ENCODE measurements at places on chromosomes 13 and 19.
A peak's percentile ranks its signal among the peaks of the same experiment; 100 is the strongest.

DNA sequence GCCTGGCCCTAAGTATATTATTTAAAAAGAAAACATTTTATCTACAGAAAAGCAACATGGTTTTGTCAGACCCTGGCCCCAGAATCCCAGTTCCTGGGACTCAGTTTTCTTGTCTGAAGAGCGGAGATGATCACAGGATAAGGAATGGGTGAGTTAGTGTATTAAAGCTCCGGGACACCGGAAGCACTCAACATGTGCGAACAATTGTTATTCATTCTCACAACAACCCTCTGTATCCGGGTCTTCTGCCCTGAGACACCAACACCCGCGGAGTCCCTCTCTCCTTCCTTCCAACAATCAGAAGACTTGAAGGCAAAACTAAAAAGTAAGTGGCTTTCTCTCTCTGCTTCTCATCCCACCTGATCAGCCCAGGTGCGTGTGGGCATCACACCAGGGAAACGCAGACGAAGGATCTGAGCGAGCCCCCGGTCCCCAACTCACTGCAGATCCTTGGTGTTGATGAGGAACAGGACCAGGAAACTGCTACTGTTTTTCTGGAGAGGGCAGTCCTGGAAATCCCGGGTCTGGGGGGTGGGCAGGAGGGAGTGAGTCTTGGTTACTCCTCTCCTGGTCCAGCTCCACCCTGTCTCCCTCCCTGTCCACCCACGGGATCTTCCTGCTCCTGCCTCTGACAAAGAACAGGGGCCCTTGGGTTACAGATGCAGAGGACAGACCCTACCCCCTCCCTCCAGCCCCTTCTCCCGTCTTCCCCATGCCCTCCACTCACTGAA is 2.0 kb downstream of the GPR108 start:
- no peak for DNase-seq

DNA sequence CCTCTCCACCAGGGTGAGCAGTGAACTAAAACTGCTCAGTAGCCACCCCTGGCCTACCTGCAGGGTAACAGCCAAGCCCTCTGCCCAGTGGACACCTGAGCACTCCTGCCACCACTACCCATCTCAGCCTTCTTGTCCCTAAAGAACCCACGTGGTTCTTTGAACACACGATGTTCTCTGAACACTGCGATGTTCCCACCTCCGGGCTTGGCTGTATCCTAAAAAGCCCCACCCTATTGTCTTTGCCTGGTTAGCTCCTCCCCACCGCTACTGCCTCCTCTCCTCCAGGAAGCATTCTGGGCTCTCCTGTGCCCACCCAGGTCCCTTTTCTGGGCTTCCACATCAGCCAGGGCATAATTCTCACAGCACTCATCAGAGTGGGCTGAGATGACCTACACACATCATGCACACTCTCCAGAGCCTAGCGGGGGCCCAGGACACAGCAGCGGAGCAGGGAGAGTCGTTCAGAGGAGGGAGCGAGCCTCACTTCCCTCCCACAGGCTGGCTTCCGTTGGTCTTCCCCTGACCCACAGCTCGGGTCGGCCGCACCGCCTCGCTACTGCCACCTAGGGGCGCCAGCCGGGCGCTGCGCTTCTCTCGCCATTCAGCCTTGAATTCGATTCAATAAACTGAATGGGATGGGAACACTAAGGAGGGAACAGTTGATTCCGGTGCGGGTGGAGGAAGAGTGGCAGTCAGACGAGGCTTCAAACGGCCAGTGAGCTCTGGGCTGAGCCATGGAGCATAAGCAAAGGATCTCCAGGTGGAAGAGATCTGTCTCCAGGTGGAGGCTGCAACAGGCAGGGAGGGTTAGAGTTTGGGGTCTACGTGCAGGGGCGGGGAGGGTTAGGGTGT is 3.2 kb downstream of the ELAVL1 start:
- peak; percentile 90 for DNase-seq

GRCh38 chr19:32302778-32303177 is 42.6 kb upstream of the ZNF507 start:
- DNase-seq = no peak

- no peak for DNase-seq
Observed at GRCh38 chr19:44607049-44607448, 6.3 kb upstream of the IGSF23 start.

DNA sequence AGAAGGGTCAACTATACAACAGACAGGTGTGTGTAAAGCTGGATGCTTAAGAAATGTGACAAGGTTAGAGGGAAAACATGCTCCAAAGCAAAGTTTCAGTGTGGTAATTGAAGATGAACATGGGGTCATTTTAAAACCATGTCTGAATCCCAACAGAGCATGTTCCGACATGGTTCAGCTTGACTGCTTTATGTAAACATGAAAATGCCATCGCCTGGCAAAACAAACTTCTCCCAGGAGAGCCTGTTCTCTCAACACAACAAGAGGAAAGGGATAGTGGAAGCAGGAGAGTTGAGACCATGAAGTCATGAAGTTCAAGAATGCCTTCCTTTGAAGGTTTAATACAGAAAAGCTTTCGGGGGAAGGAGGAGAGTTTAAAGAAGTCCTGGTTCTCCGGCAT is 85.8 kb downstream of the EPSTI1 start:
- no peak for DNase-seq
